ENCODE measurements at places on chromosomes 12 and 14.

GRCh38 chr14:39861229-39861600 lies 429.0 kb upstream of the FBXO33 start:
- DNase-seq: no peak

DNA sequence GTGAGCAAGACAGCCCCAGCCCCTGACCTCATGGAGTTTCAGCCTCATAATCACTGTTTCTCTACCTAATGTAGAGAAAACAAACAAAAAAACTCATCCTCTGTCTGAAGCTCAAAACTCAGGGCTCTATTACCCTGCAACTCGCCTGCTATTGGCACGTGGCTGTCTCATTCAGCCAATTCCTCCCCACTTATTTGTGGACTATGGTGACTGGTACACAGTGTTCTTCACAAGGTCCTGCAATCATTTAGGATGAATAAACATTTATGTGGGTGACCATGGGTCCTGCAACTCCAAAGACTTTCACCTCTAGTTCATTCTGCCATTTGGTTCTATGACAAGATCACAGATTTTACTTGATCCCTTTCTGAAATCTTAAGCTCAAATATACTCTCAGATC lies 4.7 kb downstream of the PPP2R3C start:
- DNase-seq: no peak

- DNase-seq: no peak
These were observed 203.0 kb downstream of the SNAPC1 start for GRCh38 chr14:61965030-61965745.

GRCh38 chr12:1474574-1475153 lies 119.7 kb downstream of the FBXL14 start:
- no peak for DNase-seq

GRCh38 chr14:92373336-92373735 lies 50.4 kb downstream of the SLC24A4 start:
- DNase-seq: no peak

DNA sequence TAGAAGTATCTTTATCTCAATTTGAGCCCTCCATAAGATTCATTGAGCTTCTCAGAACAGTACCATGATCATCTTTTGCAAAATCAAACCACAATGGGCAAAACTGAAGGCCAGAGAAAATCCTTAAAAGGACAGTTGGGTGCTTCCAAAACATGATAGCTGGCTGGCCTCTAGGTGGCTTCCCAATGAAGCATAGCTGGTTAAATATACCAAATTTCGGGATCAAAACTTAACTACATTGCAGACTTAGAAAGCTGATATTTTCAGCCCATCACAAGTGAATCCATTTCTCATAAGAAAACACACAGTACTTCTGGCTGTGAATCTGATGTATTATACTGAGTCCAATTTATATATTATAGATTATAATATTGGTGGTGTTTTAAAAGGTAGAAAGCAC lies 15.3 kb upstream of the PIK3C2G start:
- no peak for DNase-seq

DNA sequence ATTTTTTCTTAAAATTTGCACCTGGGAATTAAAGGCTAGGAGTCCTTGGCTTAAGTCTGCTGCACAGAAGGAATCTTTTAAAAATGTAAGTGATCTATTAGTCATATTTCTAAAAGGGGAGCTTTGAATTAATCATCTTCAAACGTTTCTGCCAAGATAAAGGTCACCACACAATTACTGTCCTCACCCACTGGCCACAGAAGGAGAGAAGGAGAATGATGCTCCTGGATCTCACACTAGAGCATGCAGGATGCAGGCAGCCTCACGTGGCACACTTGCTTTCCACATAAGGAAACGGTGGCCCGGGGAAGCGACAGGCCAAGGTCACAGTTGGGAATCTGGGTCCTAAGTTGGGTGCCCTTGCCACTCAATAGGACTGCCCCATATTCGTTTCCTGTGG lies 16.9 kb downstream of the PLEKHG7 start:
- no peak for DNase-seq

DNA sequence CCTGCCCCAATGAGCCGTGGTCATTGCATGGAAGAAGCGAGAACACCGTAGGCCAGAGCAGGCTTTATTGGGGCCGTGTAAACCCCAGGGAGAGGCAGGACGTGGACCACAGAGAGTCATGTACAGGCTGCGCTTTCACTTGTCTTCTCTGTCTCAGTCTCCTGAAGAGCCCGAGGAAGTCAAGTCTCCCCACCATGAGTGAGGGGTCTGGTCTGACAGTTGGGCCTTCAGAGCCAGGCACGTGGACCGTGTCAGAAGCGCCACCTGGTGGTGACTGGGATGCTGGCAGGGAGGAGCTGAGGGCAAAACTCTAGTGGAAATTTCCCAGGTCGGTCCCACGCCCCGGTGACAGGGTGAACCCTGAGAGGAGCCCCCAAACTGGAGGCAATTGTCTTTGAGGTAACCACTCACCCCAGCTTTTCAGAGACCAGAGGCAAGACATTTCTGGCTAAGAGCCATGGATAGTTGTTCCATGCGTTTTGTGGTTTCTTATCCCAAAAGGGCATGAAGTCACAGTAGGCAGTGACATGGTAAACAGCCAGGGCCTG lies 17.4 kb downstream of the RPS6KL1 start:
- DNase-seq: peak; percentile 66

GRCh38 chr12:34292736-34293625 lies 270.7 kb downstream of the ALG10 start:
- DNase-seq: no peak

- peak; percentile 69 for DNase-seq
These were observed 717 bp downstream of the ORAI1 start for GRCh38 chr12:121626853-121627640.

GRCh38 chr12:11810206-11810545 lies 160.7 kb downstream of the ETV6 start:
- DNase-seq: no peak

- DNase-seq: no peak
These were observed 661.0 kb downstream of the RPS29 start for GRCh38 chr14:48925184-48925583.

DNA sequence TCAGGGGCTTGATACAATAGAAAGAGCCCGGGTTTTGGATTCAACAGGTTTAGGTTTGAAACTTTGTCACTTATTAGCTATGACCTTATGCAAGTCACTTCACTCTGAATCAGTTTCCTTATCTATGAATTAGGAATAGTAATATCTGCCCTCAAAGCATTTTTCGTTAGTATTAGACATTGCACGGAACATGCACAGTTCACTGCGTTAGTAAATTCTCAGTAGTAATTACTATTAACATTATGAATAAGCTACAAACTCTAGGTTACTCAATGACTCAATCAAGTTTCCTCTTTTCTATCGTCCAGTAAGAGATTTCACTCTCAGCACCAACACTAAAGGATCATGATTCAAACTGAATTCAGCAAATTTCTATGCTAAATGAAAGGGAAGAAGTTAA lies 150.3 kb downstream of the CEP83 start:
- no peak for DNase-seq

DNA sequence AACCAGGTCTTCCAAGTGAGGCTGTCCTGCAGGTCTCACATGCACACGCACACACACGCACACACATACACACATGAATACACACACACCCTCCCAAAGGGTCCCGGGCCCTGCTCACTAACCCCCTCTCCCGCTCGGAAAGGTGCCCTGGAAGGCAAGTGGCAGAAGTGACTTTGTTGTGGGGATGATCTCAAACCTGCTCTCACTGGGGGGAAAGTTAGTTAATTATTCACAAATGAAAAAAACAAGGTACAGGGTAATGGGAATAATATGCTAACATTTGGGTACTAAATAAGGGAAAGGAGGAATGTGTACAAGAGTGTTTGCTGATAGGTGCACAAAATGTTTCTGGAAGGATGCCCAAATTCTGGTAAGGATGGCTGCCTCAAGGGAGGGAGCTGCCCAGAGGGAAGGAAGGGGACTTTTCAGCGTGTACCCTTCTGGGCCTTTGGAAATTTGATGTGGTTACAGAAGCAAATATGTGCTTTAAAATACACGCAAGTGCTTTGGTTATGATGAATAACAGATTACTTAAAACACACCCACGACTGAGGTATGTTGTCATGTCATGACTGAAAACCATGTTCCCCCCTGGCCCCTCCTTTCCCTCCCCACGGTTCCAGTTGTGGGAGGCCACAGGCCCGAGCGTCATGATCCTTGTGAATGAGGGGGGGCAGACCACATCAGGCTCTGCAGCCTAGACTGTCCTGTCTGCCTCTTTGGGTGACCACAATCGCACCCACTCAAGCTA lies 43.3 kb upstream of the PLEKHG6 start:
- DNase-seq: peak; percentile 61

DNA sequence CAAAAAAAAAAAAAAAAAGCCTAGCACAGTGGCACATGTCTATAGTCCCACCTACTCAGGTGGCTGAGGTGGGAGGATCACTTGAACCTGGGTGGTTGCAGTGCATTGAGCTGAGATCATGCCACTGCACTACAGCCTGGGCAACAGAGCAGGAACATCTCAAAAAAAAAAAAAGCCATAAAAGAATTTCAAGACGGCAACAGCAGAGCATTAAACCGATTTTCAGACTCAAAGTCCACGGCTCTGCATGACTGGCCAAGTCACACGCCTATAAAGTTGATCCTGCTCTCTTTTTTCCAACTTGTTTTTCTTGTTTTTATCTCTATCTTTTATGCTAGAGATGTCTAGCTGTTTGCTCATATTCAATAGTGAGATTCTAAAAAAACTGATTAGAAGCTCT lies 45.3 kb downstream of the FBXO34 start:
- peak; percentile 78 for DNase-seq

DNA sequence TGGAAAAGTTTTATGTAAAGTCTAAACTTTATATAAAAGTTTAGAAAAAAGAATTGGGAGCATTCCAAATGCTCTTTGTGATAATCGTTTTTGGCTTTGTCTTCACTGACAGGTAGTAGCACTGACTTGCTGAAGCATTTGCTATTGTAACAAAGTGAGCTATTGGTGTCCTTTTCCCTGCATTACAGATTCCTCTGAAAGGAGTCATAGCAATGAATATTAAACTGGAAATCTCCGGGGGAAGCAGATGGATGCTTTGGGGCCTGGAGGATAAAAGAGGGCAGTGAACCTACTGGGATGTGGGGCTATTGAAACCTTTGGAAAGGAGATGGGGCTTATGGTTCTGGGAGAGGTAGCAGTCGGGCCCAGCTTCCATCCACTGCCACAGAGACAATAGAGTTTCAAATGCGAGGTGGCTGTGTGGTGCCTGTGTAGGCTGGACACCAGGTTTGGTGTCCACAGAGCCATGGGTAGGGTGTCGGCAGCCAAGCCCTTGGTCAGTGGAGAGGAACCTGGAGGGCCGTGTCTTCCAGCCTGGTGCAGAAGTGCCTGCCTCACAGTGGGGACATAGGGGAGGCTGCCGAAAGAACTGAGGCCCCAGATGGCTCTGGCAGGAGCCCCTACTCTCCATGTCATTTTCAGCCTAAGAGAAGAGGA lies 10.1 kb downstream of the GSG1 start:
- DNase-seq: peak; percentile 58

GRCh38 chr12:85575120-85576096 lies 260.8 kb downstream of the RASSF9 start:
- peak; percentile 58 for DNase-seq

DNA sequence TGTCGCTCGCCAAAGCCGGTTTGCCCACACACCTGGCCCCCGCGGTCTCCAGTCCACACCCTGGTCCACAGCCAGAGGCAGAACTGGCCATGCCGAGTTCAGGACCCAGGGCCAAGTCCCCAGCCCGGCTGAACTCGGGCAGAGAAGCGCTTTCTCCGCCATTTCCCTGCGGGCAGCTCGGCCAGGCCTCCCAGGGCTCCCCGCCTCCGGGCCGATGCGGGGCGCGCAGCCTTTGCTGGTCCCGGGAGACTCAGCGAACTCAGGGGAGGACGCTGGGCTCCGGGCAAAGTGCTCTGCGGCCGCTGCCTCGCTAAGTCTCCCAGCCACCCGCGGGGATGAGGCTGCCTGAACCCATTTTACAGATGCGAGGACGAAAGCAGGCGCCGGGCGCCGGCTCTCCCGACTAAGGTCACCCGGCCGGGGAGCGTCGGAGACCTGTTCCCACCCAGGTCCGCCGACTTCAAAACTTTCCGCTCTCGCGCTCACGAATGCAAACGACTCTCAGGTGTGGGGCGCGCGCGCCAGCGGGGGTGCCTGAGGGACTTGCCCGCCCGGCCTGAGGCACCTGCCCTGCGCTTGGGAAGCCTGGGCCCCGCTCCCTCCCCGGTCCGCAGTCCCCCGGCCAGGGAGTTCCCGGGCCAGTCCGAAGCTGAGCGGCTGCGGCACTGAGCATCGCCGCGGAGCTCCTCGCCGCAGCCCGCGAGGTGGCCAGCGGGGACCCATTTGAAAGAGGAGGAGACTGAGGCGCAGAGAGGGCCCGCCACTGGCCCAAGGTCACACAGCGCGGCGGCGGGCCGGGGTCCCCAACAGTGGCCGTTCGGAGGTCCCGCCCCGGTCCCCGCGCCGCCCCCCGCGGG lies 627 bp downstream of the TESC start:
- DNase-seq: peak; percentile 46

DNA sequence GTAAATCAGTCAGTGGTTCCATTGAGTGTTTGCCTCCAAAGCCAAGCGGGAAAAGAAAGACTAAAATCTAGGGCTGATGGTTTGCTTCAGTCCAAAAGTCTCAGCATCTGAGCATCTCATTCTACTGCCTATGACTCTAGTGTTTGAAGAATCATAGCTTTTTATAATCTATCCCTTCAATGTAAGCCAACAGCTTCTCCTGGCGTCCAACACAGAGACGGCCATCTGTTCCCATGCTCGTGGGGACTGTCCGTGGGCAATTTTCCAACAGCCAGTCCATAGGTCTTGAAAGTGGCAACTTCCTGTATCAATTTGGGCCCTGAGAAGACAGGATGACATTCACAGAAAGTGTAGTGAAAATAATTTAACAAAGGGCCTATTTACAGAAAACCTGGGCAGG lies 544.4 kb upstream of the TMEM132C start:
- DNase-seq: no peak

DNA sequence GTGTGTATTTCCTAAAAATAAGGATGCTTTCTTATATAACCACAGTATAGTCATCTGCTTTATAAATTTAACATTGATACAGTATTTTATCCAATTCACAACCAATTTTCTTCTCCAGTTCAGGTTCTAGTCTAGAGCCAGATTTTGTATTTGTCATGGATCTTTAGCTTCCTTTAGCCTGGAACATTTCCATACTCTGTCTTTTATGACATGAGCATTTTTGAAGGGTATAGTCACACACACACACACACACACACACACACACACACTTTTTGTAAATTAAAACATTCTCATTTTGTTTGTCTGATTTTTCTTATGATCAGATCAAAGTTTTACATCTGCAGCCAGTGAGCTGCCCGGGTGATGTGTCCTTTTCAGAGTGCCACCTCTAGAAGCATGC lies 25.4 kb downstream of the CGRRF1 start:
- no peak for DNase-seq

GRCh38 chr12:122729583-122730214 lies 945 bp downstream of the HCAR1 start:
- no peak for DNase-seq

- DNase-seq: no peak
These were observed 8.4 kb upstream of the ACVRL1 start for GRCh38 chr12:51898937-51899336.

DNA sequence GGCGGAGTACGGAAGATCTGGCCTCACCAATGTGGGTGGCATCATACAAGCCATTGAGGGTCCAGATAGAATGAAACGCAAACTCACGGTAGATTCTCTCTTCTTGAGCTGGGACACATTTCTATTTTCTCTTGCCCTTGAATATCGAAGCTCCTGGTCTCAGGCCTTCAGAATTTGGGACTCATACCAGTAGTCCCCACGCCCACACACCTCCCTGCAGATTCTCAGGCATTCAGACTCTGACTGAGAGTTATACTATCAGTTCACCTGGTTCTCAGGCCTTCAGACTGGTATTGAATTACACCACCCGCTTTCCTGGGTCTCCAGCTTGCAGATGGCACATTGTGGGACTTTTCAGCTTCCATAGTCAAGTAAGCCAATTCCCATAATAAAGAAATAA lies 37.8 kb downstream of the EIF2S3B start:
- DNase-seq: no peak

GRCh38 chr14:42736408-42736807 lies 1129.7 kb downstream of the LRFN5 start:
- DNase-seq: no peak
